ENCODE measurements at places on chromosomes 2 and 18. TPM values are rescaled to one million over a fixed set of nuclear protein-coding genes. Genes with fewer than 3 reads are reported as not detected.

DNA sequence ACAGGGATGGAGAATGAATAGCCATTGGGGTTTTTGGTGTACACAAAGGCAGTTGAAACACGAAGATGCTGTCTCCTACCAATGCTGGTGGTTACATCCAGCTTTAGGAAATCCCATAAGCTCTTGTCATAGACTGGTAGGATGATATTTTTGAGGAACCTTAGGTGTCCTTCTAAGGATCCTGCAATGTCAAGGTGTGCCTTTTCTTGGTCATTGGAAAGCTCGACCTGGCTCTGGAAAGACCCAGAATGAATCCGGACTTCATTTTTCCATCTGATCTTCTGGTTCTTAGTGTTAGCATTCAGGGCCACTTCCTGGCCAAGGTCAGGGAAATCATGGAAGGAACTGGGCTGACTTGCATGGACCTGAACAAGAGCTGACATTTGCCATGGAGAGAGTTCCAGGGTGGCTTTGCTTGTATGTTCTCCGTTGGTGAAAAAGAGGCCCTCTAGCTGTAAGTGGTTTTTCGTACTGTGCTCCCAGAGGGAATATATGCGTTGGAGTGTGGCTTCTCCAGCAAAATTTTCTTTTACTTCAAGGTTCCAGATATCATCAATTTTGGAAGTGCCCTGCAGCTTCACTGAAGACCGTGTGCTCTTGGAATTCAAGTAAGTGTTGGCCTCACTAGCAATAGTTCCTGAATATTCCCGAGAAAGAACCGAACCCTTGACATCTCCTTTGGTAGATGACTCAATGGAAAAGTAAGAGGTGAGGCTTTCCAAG lies 38.0 kb downstream of the APOB start:
- H3K27me3 ChIP-seq: no peaks in the 10 kb centered on the region
- H3K36me3 ChIP-seq: no peaks in the 10 kb centered on the region
- DNase-seq: no peak
- H3K27ac ChIP-seq: no peak overlapping the region
- peaks cover 3% of the 10 kb centered on the region for H3K4me1 ChIP-seq

- no peaks in the 10 kb centered on the region for H3K27me3 ChIP-seq
- H3K36me3 ChIP-seq: no peaks in the 10 kb centered on the region
- no peak overlapping the region for H3K27ac ChIP-seq
- H3K4me3 ChIP-seq: no peak overlapping the region
- no peak for DNase-seq
- no peaks in the 10 kb centered on the region for H3K4me1 ChIP-seq
Measured at GRCh38 chr18:75586130-75586889, 158.8 kb upstream of the SMIM21 start.

DNA sequence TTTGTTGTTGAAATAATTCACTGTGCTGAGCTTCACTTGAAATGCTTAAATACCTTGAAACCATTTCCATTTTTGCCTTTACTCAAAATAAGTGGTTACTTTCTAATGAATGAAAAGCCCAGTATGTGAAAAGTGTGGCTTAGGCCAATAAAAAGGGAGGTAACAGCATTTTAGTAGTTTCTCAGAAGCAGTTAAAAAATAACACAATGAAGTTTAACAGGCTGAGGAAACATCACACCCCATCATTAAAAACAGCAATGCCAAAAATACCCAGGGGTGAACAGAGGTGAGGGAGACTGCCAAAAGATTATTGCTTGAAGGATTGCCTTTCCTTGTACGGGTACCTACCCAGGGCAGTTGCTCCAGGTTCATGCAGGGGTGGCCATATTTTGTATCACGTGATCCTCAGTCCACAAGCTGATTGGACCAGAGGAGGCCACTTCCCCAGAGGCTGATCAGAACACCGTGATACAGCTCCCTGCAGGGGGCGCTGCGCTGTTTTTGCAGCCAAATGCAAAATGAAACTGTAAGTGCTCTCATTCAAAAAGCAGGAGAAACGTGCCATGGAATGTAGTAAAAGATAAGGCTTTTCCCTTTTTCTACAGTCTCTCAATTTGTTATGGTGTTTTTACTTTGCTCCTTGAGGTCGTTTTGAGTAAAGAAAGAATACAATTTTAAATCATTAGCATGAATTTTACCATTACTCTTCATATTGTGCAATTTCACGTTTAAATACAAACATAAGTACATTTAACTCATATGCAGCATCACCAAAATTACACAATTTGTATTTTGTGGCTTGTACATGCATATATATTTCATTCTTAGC lies 70.2 kb upstream of the SH3BP4 start:
- H3K27me3 ChIP-seq: no peaks in the 10 kb centered on the region
- peak overlapping the region; percentile 5 for H3K27ac ChIP-seq
- H3K36me3 ChIP-seq: no peaks in the 10 kb centered on the region
- DNase-seq: peak; percentile 89
- H3K4me3 ChIP-seq: no peak overlapping the region
- H3K4me1 ChIP-seq: peaks cover 13% of the 10 kb centered on the region

DSC1 gene
- not detected for total RNA-seq

- H3K4me1 ChIP-seq: peaks cover 20% of the 10 kb centered on the region
- H3K36me3 ChIP-seq: no peaks in the 10 kb centered on the region
- peak; percentile 65 for DNase-seq
- H3K27me3 ChIP-seq: no peaks in the 10 kb centered on the region
Measured at GRCh38 chr2:18518116-18519111, 42.0 kb downstream of the RDH14 start.

DNA sequence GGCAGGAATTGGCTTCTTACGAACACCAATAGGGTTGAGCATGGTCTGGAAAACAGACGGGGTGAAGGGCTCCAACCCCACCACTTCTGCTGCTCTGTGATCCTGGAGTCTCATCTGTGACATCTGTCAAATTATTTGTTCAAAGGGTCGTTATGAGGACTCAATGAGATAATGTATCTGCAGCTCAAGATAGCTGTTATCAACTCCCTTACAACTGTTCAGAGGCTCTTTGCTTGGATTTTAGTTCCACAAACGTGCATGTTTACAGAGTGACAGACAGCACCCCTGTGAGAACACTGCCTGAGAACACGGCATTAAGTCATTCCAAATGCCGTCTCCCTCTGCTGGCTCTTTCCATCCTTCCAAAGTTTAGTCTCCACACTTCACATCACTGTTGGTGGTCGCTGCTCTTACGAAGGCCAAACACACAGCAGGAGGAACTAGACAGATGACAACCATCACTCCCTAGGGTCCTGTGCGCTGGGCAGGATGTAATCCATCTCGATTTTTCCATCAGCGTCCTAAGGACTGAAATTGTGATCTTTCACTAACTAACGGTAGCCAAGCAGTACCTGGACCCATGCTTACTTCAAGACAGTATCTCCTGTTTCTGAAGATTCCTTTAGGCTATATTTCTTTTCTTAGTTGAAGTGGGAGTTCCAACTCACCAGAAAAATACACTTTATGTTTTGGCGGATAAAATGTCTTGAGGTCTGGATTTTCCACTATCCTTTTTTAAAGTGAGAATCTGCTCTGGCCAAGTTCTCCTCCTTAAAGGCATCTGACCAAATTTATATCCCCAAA lies 220.3 kb downstream of the ANAPC1 start:
- no peak for DNase-seq
- H3K27ac ChIP-seq: peak overlapping the region; percentile 46
- H3K4me1 ChIP-seq: peaks cover 11% of the 10 kb centered on the region
- no peaks in the 10 kb centered on the region for H3K27me3 ChIP-seq
- no peaks in the 10 kb centered on the region for H3K36me3 ChIP-seq
- H3K4me3 ChIP-seq: no peak overlapping the region

DNA sequence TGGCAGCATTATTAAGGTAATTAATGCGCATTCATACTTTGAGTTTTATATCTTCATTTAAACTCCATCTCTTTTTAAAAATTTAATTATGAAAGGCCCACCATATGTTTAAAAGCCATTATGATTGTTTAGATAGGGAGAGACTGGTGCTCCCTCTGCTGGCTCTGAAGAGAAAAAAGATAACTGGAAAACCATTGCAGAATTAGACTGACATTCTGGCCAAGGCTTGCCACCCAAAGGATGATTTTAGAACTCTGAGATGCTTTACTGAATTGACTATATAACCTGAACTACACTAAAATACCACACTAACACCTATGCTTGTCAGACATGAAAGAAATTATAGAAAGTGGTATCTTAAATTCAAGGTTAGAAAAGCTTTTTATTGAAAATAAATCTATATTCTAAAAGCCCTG lies 127.6 kb upstream of the SPOPL start:
- peak; percentile 46 for DNase-seq
- H3K4me3 ChIP-seq: no peak overlapping the region
- no peak overlapping the region for H3K27ac ChIP-seq
- no peaks in the 10 kb centered on the region for H3K4me1 ChIP-seq

PPP1R1C gene
- 12.1 TPM for total RNA-seq
